ENCODE measurements at places on chromosomes 7 and 10.

- DNase-seq = no peak
These were observed 26.8 kb upstream of the EGR2 start for GRCh38 chr10:62842983-62843382.

DNA sequence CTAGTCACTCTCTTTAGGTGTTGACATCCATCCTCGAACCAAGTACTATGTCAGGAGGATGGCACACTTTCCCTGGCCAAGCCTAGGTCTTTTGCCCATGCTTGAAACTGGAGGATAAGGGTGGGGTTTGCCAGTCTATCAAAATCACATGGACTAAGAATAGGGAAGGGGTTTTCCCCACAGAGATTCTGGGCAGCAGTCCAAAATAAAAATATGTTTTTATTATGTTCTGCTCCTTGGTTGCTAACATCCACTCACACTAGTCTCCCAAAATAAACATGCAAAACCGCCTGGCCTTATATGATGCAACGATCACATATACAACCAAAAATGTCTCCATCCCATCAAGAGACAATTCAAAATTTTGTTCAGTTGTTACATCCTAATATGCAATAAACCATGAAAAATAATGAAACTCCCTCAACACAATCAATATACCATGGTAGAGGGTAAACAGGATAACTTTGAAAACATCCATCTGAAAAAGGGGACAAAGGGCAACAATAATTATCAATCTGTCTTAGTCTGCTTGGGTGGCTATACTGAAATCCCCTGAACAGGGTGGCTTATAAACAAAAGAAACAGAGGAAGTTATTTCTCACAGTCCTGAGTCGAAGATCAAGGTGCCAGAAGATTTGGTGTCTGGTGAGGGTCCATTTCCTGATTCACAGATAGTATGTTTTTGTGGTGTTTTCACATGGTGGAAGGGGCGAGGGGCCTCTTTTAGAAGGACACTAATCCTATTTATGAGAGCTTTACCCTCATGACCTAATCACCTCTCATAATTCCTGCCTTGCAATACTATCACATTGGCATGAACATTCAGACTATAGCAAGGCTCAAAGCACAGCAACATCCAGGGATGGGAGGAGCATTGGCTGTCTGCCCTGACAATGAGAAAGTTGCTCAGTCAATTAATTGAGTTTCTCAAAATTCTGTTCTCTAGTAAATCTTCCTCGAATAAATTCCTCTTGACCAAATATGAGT, 159.3 kb downstream of the ETV1 start:
- no peak for DNase-seq

DNA sequence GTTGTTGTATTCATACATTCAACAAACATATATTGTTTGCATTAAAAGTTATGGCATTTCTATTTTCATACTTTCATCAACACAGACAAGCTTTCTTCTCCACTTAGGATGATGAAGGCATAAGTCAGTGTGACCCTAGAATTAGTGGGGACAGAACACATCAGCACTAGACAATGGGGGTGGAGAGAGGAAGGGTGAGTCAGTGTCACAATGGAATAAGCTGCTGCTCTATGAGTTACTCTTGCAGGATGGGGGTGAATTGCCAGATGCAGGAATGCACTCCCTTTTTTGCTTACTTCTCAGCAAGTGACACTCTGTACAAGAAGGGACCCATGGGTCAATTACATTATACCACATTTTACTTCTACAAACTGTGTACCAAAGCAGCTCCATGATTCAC, 74.0 kb downstream of the DGKI start:
- no peak for DNase-seq

- DNase-seq = no peak
These were observed 85.5 kb upstream of the PDE1C start for GRCh38 chr7:32155712-32156111.
